ENCODE measurements at places on chromosomes 1 and 21.

DNA sequence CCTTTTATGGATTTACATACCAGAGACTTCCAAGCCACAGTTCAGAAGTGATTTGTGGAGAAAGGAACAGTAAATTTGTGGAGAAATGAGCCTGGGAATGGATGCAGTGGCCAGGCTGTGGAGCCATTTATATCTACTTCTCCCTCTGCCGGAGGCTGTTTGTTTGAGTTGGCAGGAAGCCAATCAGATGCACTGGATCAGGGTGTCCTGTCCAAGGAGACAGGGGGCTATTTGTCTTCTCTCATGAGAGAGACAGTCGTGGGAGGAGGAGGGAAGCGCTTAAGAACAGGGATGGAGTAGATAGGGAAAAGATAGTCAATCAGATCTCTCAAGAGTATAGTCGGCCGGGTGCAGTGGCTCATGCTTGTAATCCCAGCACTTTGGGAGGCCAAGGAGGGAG is 2.8 kb upstream of the HAPLN2 start:
- peak; percentile 40 for DNase-seq

DNA sequence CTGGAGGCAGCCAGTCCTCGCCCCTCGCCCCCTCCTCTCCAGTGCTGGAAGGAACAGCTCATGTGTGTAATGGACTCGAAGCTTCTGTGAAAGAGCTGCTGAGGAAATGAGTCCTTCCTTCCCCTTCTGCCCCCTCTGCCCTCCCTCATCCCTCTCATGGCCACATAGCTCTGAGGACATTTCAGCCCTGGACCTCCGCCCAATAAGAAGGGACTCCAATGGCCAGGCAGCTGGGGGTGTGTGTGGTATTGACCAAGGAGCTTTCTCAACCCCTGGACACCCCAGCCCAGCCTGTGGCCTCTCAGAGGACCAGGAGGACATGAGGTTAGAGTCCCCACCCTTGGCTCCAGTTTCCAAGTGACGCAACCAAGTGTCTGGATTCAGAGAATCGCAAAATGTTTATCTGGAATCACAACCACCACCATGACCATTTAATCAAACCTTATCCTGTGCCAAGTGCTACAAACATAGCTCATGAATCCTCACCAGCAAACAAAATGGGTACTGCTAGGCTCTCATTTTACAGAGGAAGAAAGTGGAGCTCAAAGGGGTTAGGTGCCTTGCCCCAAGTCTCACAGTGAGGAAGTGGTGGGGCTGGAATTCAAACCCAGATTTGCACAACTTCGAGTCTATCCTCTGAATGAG is 47.8 kb upstream of the ECE1 start:
- no peak for DNase-seq

- DNase-seq = no peak
Measured at GRCh38 chr1:18954270-18955071, 2.0 kb downstream of the IFFO2 start.

DNA sequence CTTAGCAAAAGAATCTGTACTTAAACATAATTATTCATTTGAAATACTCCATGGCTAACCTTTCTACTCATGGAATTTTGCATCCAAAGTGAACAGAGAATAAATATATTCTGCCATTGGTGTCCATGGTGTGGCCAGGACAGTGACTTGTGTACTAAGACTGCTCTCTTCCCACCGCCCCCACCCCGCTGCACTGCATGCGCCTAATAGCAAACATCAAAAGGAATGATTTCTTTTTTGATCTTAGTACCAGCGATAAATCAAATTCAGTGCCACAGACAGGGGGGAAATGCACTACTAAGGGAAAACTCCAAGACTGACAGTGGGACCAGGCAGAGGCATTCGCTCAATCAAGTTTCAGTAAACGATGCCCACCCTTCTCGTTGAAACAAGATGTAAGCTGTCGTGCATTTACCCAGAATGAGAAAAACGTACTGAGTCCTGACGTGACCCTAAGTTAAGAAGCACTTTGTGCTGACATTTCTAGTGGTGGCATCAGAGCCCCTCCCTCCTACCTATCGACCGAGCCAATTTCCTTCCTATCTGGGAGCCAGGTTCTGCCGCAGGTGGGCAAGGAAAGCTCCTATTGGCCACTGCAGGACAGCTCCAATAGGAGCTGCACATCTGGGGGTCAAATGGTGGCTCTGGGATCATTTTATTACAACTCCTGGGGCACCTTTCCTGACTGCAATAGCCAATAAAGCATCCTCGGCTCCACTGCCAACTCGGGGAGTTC is 12.5 kb downstream of the ESRRG start:
- no peak for DNase-seq

GRCh38 chr1:90000934-90001676 is 6.2 kb downstream of the ZNF326 start:
- no peak for DNase-seq

DNA sequence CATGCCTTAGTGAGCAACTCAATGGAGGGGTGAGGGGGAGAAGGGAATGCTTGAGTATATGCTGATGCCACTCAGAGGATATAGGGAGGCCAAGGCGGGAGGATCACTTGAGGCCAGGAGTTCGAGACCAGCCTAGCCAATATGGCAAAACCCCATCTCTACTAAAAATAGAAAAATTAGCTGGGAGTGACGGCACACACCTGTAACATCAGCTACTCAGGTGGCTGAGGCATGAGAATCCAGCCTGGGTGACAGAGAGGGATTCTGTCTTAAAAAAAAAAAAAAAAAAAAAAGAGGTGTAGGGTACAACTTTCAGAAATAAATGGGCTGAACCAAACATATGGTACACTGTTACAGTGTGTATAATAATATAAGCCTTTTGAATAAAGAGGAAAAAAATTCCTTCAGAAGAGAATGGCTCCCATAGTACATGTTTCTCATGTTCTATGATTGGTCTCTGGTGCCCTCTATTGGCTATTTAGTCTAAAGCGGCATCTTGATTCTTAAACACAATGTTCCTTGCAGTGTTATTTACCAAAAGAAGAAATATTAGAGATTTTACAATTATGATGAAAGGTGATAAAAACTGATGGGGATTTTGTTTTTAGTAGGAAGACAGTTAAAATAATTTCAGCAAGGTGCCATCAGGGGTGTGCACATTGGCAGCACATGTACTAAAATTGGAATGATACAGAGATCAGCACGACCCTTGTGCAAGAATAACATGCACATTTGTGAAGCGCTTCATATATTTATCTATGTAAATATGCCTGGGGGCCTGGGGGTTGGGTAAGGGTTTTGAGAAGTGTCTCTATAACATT is 109.8 kb downstream of the PATJ start:
- DNase-seq = no peak

GRCh38 chr1:204321665-204322064 is 38.1 kb downstream of the PLEKHA6 start:
- DNase-seq = no peak

DNA sequence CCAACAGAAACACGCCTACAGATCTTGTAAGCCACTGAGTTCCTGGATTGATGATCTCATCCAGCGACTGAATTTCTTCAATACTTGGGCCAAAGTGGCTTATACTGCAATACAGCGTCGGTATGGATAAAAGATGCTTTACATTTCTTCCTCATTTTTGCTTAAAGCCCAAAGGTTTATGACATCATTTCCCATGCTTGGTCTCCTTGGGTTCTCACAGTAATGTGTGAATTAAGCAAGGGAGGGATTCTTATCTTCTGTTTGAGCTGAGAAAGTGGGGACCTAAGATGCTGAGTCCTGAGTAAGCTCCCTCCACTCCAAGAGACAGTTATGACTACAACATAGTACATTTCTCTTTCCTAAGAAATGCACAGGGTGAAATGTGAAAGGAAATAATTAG is 39.5 kb downstream of the LBR start:
- no peak for DNase-seq

DNA sequence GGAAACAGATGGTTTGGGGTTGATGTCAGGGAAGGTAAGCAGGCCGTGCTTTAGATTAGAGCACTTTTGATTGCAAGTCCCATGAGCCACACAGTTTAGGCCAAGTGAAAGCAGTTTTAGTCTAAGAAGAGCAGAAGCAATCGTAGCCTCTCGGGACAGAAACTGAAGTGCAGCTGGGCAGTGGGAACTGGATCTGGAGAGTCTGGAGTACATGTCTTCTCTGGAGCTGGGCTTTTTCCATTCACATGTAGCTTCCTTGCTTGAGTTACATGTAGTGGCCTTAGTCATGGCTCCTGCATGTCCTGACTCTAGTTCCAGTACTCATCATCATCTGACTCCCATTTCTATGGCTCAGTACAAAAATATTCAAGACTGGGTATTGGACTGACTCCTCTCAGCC is 16.7 kb downstream of the CAMTA1 start:
- no peak for DNase-seq

GRCh38 chr1:14485285-14485684 is 113.2 kb upstream of the KAZN start:
- no peak for DNase-seq

DNA sequence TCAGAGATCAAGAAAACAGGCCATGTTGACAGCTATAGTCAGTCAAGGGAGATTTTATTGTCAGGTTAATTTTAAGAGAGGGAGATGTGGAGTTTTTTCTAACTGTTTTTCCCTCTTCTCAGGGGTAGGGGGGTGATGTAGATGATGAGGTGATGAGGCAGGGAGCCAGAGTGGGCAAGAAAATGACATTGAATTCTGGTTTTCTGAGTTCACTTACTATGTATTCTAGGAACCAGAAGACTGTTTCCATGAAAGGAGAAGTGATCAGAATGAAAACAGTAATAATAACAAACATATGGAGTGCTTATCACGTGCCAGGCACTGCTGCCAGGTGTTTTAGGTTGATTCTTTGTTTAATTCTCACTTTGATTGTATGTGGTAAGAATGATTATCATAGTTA is 40.2 kb downstream of the CASQ2 start:
- no peak for DNase-seq

DNA sequence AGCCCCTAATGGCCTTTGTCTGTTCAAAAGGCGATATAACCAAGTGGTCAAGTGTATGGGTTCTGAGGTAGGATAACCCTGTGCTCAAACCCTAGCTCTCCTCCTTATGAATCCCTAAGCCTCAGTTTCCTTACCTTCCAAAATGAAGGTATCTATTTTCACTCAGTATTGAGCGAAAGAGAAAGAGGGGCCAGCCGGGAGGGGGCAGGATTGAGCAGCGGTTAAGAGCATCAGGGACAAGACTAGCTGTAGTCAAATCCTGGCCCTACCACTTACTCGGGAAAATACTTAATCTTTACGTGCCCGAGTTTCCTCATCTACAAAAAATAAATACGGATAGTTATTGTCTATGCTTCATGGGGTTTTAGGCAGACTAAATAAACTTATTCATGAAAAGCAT is 25.7 kb downstream of the LY9 start:
- no peak for DNase-seq

All from mesothelial cell of epicardium (in vitro differentiated cells).